ENCODE measurements at places on chromosomes 3 and 15.

GRCh38 chr3:128455786-128456748 lies 10.6 kb downstream of the DNAJB8 start:
- no peak for DNase-seq

DNA sequence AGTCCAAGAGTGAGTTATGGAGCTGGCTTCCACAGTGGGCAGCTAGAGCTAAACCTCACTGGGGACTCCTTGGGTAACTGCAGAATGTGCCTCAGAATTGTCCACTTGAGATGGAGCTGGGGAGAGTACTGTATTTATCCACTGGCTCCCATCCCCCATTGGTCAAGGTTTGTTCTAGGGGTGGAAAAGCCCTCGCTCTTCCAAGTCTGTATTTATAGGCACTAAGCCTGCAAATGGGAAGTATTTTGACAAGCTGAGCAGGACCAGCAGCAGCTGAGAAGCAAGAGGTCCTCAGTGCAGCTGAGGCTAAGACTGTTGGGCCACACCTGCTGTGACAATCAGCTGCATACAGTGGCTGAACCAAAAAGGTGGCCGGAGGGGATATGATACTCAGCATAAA lies 5.8 kb downstream of the USP13 start:
- no peak for DNase-seq

DNA sequence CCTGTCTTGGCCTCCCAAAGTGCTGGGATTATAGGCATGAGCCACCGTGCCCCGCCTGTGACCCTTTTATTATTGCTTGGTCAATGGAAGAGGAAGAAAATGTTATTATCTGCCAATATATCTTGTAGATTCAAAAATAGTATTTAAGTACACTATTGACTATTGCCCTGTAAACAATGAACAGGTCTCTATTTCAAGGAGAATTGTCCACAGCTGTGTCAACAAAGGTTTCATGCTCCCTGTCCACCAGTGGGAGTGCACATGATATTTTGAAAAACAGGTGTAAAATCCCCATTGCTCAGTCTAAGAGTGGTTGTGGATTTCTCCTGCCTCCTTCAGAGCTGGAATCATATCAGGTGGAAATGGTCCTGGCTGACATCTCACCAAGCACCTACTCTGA lies 36.5 kb upstream of the IGF1R start:
- no peak for DNase-seq

DNA sequence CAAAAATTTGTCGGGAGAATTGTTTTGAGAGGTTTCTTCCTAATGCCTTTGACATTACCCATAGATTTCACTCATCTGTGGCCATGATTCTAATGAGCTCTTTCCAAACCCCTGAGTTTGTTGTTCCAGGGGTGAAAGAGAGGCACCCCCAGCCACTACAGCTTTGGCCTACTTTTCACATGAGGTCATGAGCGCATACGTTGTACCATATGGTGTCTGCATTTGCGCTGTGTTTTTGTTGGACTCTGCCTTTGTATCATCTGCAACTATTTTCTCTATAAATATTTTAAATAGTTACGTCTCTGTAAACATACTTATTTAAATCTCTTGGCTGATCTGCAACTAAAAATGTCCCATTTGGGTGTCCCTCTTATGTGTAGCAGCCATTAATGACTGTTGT lies 107.9 kb downstream of the LRTM1 start:
- no peak for DNase-seq

DNA sequence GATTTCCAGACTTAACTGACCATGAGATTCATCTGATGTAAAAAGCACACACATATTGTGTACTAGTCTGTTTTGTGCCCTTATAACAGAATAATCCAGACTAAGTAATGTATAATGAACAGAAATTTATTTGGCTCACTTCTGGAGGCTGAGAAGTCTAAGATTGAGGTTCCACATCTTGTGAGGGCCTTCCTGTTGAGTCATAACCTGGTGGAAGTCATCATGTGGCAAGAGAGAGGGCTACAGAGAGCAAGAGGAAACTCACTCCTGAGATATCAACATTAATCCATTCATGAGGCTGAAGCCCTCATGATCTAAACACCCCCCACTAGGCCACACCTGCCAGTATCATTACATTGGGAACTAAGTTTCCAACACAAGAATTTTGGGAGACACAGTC lies 977.6 kb downstream of the MCTP2 start:
- DNase-seq, result no peak
